ENCODE measurements at places on chromosomes 12 and 14.

DNA sequence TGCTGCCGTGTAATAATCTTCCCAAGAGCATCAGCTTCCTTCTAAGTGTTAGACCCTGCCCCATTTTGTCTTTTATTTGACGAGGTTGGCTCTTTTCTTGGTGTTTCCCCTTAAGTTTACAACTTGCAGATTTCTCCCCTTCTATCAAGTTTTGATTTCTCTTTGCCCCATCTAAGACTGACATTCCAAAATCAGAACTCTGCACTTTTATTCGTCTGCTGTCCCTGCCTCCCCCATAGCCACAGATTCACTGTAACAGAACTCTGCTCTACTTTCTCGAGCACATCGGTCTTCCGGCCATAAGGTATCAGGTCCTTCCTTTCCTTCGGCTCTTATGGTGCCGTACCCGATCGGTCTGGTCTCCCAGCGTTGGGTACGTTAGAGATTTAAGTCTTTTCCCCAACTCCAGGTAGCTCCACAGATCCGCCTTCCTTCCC, 563 bp downstream of the DCP1B start:
- DNase-seq: peak; percentile 2

DNA sequence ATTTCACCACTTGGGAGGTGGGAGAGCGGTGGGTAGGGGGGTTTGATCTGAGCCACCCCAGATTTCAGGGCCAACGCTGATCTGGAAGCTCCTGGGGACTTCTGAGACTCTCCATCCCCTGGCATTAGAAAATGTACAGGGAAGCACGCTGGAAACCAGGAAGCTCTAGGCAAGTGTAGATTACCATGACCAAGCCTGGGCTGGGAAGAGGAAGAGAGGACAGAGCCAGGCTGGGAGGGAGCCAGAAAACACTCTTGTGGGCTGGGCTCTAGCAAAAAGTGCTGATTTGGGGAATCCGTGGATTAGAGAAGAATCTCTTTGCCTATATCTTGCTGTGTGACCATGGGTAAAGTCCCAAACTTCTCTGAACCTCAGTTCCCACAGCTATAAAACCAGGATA, 236.7 kb downstream of the BCL11B start:
- DNase-seq: no peak

DNA sequence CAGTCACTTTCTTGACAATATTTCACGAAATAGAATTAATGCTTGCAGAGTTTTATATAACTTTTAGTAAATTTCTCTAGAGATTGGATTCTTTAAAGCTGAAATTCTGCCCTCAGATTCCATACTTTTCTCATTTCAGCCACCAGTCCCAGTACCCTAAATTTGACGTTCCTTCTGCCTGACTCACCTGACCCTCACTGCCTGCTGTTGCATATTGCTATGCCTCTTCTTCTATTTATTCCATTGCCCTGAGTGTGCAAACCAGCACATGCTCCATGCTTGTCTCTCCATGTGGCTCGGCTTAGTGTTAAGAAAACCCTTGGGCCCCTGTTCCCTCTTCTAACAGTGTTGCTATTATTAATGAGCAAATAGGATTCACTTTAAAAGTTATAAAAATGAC, 533.3 kb downstream of the LRFN5 start:
- no peak for DNase-seq

- DNase-seq: no peak
Observed at GRCh38 chr12:57868851-57869268, 22.3 kb upstream of the CTDSP2 start.

GRCh38 chr12:98399532-98399931, 115.9 kb upstream of the TMPO start:
- DNase-seq: peak; percentile 76

- DNase-seq: no peak
Observed at GRCh38 chr12:979349-979748, 11.7 kb upstream of the ERC1 start.

GRCh38 chr12:31119192-31119802, 45.6 kb downstream of the DDX11 start:
- DNase-seq: no peak

DNA sequence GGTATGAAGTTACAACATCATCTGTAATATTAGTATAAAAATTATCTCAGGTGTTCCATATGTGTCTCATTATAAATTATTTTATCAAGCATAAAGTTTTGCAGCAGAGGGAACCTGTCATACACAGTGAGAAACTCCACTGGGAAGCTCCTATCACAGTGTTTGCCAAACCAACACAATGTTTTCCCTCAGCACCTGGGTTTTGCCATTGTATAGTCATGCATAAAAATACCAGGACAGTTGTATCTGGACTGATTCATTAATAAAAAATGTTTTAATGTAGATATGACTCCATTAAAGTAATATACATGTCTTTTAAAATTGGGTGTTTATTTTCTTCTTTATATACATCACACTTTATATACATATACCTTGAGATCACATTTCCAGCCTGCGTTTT, 56.6 kb downstream of the METTL25 start:
- DNase-seq: no peak

DNA sequence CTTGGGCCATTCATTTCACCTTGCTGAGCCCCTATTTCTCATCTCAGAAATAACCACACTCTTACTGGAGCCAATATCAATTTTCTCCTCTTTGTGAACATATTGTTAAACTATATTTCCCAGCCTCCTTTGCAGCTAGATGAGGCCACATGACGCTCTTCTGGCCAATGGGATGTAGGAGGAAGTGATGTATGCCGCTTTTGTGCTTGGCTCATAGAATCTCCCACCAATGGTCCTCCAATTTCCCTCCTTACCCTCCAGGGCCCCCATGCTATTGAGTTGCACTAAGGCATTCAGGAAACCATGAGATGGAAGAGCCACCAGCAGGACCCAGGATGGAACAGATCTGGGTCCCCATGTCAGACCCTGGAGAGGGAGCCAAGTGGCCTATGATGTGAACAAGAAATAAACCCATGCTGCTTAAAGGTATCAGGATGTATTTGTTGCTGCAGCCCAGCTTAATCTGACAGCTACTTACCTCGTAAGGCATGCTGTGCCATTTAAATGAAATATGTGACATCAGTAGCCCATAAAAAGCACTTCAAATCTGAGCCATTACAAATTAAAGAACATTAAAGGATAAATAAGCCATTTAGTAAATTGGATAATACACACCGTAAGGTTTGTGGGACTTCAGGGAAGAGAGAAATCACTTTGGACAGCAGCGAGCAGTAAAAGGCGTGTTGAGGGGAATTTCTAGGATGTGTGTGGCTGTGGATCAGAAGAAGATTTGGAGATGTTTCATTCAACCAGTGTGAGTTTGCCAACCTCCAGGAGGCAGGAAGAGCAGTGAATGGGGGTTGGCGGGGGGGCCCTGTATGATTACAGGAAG, 24.4 kb upstream of the BDKRB2 start:
- DNase-seq: no peak

DNA sequence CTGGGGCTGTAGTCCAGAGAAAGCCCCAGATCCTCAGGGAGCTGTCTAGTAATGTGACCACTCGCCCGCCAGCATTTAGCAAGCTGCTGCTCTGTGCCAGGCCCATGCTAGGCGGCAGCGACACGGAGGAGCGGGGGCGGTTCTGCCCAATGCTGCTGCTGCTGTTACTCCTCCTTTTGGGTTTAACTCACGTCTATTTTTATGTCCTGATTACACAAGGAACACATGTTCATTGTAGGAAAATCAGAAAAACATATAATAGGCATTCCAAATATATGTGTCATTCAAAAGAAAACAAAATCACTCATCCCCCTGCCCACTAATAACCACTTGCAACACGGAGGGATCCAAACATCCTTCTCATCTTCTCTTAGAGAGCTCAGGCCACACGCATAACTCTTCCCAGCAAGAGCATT, 30.4 kb downstream of the CCDC92 start:
- peak; percentile 76 for DNase-seq

- DNase-seq: no peak
Observed at GRCh38 chr12:107929436-107929835, 154.9 kb downstream of the ASCL4 start.

- no peak for DNase-seq
Observed at GRCh38 chr14:51004352-51004800, 60.1 kb upstream of the PYGL start.

GRCh38 chr12:119180380-119181040, 1.8 kb downstream of the HSPB8 start:
- DNase-seq: no peak

DNA sequence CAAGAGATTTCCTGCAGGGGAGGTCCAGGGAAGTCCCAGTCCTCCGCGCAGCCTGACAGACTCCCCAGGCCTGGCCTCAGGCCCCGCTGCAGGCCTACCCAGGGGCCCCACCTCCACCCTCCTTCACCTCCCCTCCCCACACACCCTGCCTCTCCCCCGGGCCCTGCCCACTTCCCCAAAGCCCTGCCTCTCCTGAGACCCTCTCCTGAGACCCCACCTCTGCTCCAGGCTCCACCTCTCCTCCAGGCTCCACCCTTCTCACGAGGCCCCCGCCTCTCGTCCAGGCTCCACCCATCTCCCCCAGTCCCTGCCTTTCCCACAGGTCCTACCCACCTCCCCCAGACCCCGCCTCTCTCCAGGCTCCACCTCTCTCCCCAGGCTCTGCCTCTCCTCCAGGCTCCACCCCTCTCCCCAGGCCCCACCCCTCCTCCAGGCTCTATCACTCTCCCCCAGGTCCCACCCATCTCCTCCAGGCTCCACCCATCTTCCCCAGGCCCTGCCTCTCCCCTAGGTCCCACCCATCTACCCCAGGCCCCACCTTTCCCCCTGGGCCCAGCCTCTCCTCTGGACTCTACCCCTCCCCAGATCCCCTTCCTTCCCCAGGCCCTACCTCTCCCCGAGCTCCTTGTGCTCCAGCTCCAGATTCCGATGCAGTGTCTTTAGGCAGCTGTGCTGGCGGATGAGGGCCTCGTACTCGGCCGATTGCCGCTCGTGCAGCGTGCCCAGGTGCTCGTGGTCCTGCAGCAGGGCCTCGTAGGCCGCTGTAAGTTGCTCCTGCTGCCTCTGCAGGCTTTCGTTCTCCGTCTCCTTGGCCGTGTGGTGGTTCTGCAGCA, 58.8 kb upstream of the GPR68 start:
- DNase-seq: no peak

DNA sequence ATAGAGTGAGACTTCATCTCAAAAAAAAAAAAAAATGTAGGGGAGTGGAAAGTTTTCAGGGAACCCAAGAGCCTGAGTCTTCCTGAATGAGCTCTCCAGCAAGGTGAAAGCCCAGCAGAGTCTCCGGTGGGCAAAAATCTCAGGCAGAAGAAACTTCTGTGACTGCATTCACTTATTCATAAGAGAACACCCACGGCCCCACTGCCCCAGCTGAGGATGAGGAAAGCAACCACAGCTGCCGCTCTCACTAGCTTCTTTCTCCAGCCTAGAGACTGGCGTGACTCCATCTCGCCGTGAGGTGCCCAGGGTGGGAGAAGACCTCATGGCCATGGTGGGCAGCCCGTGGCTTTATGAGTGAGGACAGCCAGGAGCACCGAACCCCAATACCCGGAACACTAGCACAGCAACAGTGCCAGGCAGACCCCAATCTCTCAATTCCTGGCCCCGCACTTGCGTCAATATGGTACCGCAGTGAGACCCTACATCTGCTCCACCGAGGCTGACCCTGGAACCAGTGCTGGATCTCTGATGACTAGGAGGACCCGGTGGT, 29.7 kb upstream of the DYNC1H1 start:
- no peak for DNase-seq

GRCh38 chr12:124399622-124400021, 104.7 kb downstream of the RFLNA start:
- no peak for DNase-seq

GRCh38 chr14:53701108-53701875, 255.3 kb downstream of the BMP4 start:
- no peak for DNase-seq

DNA sequence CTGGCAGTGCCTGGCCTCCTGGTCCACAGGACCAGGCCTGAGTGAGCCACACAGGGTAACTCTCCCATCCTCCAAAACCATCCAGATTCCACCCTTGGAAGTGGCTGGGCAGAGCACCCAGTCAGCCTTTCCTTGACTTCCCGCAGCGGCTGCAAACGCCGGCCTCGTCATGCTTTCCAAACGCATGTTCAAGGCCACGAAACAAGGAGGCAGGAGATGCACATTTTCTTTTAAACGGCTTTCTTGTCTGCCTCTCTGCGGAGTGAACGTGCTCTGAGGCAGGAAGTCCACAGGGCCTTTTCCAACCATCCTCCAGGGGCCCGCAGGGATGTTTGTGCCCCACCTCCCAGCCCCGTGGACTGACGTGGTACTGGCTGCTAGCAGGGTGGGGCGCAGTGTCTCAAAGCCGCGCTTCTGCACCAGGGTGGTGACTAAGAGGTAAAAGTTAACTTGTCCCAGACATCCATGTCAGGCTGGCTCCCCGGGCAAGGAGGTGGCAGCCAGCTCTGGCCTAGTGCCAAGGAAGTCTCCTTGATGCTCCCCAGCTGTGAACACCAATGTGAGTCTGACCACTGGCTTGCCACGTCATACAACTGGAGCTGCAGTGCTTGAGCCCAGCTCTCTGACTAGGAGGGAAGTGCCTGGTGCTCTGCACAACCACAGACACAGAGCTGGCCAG, 45.0 kb downstream of the KCNA5 start:
- no peak for DNase-seq

DNA sequence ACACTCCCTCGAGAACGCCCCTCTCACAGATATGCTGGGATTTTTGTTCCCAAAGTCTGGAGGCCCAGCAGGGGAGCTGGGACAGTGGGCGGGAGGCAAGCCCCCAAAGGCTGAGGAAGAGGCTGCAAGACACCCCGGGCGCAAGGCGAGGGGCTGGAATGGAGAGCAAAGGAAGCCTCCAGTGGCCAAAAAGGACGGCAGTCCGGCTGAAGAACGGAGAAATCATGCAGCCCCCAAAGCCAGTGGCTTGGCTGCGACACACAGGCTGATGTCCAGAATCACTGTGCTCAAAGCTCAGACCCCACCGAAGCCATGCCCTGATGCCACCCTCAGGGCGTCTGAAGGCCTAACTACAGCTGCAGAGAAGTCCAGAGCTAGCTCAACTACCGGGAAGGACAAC, 10.9 kb downstream of the CLBA1 start:
- DNase-seq: no peak

- no peak for DNase-seq
Observed at GRCh38 chr14:67663633-67664032, 10.8 kb downstream of the VTI1B start.

DNA sequence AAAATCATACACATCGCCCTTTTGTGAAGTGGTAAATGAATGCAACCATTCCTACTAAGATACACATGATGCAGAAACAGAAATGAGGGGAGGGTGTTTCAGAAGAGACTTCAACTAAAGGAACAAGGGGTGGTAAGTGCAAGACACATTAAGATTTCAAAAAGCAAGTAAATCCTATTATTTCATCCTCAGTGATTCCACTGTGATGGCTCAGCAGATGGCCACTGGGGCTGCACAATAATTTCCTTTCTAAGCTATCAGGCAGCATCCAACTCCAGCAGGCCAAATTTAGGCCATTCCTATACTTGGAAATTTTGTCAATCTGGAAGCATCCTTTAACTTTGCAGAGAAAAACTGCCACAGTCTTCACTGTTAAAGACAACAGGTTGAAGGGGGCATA, 272.4 kb downstream of the NELL2 start:
- DNase-seq: no peak
